Adrenal gland (tissue), 19 donors: ENCODE measurements at places on chromosomes 12 and 14.

GRCh38 chr14:82562881-82563280 is 1029.2 kb upstream of the SEL1L start:
- no peak for DNase-seq

GRCh38 chr12:79174626-79175025 is 310.1 kb downstream of the SYT1 start:
- no peak for DNase-seq

DNA sequence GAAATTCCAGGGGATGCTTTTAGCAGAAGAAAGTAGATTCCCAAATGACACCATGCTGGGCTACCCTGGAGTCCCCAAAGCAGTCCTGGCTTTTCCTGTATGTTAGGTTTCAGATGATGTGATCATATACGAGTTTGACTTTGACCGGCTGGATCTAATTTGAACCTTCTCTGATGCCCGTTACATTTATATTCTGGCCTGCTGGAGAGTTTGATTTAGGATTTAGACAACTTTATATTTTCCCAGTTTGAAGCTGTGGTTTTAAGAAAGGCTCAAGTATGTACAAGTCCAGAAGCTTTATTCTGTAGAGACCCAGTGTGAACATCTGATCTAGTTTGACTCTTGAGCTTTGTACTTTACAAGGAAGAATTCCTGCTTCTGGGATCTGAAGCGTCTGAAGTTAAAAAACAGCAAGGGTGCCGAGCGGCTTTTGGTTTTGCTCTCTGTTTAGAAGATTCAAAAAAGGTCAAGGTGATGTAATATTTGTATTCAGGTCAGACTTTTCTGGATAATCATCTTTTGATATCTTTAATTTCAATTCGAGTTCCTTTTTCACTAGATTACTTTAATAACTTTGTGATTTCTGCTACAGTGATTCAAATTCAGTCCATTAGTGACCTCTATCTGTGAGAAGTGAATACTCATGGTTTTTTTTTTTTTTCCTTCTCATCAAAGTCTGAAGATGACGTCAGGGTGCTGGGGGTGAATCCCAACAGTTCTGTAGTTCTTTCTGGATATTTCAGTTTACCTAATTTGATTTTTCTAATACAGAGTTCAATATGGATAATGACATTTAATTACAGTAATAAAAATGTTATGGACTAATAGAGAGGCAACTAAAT is 6.3 kb downstream of the FLRT2 start:
- peak; percentile 39 for DNase-seq

- peak; percentile 70 for DNase-seq
These were observed 469.5 kb downstream of the VRK1 start for GRCh38 chr14:97266653-97267052.

DNA sequence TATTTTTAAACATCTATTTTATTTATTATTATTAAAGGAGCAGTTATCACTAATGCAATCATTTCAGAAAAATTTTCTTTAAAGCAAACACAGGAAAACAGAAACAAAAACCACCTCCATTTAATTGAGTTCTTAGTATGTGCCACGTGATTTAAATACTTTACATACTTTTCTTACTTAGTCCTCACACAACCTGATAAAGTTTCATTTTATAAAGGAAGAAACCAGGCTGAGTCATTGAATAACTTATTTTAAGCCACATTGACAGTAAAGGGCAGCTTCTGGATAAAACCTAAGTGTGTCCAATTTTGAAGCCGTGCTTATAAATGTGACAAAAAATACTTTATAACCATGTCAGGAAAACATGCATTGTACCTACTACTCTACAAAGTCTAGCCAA is 57.1 kb upstream of the PCED1B start:
- DNase-seq, result no peak

GRCh38 chr12:118052324-118053070 is 8.5 kb downstream of the WSB2 start:
- DNase-seq, result peak; percentile 92
